ENCODE measurements at places on chromosomes 2 and 18.
A peak's percentile ranks its signal among the peaks of the same experiment; 100 is the strongest.

DNA sequence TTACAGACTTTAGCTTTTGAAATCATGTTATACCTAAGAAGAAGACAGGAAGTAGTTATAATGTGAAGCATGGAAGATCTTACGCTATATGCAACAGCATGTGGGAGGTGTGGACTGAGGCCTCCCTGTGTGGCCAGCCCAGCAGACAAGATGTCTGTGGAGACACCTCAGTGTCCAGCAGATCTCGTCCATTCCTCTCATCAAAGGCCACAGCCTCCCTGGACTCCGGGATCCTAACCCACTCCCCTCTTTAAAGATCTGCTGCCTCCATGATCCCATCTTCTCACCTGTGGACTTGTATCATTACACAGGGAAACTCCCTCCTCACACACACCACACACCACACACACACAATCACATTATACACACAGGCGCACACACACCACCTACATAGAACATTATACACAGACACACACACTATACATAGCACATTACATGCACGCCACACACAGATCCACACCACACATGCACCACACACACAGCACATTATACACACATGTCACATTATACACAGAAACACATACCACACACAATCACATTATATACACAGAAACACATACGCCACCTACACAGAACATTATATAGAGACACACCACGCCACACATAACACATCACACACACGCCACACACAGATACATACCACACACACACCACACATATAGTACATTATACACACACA is 89.5 kb downstream of the PXDN start:
- DNase-seq, result no peak

DNA sequence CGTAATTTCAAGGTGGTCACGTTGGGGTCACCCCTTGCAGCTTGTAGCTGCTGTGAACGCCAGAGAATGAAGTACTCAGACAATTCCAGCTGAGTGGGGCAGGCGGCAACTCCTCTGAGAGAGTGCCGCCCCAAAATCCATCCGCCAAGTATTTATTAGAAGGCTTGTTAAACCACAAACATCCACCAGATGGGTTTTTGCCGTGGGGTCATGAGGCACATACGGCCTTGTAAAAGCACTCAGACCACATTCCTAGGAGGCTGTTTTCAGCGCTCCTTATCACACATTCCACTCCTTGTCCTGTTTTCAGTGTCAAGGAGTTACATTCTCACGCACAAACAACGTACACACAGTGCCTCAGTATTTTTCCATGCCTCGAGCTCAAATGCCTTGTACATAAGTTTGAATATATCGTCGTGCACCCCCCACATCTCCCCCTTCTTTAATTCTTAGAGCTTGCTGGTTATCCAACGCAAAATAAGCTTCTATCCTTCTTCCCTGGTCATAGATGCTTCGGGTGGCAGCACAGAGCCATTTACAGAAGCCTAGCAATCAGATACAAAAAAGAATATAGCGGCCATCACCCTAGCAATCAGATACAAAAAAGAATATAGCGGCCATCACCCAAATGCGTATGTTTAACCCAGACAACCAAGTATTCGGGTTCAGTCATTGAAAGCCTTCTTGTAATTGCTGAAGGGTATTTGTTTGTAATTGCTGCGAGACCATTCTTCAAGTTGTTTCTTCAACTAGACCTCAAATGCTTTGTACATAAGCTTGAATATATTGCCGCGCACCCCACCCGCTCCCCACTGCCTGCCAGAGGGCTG is 7.3 kb downstream of the ALPP start:
- DNase-seq, result no peak

DNA sequence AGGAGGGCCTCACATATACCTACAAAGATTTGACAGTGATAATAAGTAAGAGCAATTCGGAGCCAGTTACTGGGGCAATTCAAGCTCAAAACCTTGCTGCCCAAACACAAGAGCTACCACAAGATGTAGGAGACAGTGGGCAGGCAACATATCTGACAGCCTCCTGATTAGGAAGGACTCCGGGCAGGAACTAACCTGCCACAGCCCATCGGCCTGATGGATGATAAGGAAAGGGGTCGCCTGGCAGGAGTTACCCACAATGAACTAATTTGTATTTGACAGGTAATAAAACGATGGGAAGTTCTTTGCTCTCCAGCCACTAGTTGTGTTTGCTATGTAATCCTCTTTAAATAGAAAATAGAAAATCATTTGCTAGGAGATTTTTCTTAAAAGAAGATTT is 100.2 kb downstream of the ARHGAP15 start:
- no peak for DNase-seq

- DNase-seq, result no peak
Measured at GRCh38 chr2:227006189-227006897, 157.7 kb downstream of the COL4A4 start.

- DNase-seq, result peak; percentile 12
Measured at GRCh38 chr18:59900222-59901128, 679 bp downstream of the PMAIP1 start.

GRCh38 chr2:201797175-201797840 is 9.0 kb upstream of the CDK15 start:
- DNase-seq, result peak; percentile 29

- DNase-seq, result peak; percentile 40
Measured at GRCh38 chr2:179410552-179411356, 146.1 kb upstream of the SESTD1 start.

GRCh38 chr18:23058746-23059415 is 76.4 kb upstream of the CABLES1 start:
- no peak for DNase-seq

- DNase-seq, result no peak
Measured at GRCh38 chr18:52582516-52582915, 242.5 kb downstream of the DCC start.

DNA sequence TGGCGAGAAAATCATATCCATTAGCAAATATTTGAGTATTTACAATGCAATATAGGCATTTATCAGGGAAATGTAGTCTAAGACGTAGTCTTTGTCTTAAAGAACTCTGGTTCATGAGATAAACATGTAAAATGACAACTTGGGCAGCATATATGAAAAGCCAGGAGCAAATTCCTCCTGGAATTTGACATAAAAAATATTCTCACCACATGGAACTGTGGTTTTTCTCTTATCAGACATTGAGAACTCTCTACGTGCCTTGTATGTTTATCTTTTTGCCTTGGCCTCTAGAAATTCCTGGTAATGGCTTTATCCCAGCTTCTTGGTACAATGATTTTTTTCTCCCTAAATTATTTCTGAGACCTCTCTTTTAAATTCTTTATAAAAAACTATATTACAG is 2.8 kb downstream of the MAPK4 start:
- no peak for DNase-seq

DNA sequence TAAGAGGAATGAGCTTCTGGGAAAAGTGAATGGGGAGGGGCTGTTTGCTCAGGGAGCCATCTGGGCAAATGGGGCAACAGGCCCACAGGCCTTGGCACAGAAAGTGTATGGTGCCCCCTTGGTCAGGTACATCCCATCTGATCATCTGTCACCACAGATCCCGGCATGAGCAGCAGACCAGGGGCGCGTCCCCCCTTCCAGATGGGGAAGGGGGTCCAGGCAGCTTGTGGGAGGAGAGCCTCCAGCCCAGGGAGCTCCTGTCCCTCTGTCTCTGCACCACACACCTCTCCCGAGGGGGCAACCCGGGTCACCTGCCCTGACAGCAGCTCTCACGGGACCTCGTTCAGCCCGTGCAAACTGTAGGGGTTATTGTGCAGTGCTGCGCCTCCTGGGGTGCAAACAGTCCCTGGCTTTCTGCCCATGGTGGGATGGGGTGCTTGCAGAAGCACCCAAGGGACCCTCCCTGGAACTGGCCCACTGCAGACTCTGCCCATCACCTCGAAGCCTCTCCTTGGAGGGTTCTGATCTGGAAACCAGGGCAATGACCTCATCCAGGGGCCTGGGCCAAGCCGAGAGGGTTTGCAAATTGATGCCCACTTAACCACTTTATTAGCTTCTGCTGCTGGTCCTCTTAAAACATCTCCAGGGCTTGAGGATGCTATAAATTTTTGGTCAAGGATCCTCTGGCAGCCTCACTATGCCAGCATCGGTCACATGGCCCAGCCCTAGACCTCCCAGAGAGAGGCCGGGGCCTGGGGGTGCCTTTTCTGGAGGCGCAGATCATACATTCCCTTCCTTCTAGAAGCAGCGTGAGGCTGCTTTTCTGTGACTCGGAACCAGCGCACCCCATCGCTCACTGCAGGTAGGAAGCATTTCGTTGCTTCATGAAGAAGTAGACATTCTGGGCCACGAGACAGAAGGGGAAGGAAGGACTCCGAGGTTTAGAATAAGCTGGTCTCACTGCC is 7.6 kb upstream of the BOK start:
- no peak for DNase-seq

- no peak for DNase-seq
Measured at GRCh38 chr2:221775096-221775495, 203.0 kb upstream of the EPHA4 start.

- no peak for DNase-seq
Measured at GRCh38 chr2:207847807-207848544, 78.3 kb upstream of the FZD5 start.

GRCh38 chr2:9954136-9954535 is 2.6 kb downstream of the GRHL1 start:
- DNase-seq, result no peak

- no peak for DNase-seq
Measured at GRCh38 chr18:48777744-48778116, 173.0 kb downstream of the SMAD7 start.

DNA sequence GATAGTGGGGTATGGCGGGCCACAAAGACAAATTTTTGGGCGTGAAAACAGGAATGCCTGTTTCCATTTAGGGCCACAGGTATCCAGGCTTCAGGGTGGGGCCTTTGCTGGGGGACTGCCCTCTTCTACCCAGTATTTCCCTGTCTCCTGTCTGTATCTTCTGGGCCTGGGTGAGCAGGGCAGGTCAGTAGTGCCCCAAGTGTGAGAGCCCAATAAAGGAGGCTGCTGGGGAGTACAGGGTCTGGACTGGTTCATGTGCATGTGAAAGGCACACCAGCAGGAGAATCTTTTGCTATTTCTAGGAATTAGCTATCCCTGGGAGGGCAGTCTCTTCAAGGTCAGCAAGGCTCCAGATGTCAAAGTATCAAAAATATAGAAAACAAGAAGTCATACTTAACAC is 71.5 kb downstream of the MEX3C start:
- DNase-seq, result no peak

DNA sequence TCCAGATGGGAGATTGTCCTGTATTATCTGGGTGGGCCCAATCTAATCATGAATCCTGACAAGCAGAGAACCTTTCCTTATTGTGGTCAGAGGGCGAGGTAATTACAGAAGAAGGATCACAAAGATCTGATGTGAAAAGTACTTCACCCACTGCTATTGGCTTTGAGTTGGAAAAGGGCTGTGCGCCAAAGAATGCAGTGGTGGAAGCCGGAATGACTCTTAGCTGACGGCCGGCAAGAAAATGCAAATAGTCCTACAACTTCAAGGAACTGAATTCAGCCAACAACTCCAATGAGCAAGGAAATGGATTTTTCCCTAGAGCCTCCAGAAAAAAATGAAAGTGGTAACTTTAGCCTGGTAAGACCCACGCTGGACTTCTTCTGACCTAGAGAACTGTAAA is 67.3 kb downstream of the CTNNA2 start:
- no peak for DNase-seq
